AG09319 (cell line): ENCODE measurements at places on chromosomes 5 and 9.

- DNase-seq: peak; percentile 1
These were observed 61.5 kb upstream of the NUDT12 start for GRCh38 chr5:103624035-103624480.

- no peak for DNase-seq
These were observed 116.6 kb upstream of the SARDH start for GRCh38 chr9:133854765-133855164.

GRCh38 chr5:82593481-82593880 is 315.3 kb upstream of the RPS23 start:
- no peak for DNase-seq

DNA sequence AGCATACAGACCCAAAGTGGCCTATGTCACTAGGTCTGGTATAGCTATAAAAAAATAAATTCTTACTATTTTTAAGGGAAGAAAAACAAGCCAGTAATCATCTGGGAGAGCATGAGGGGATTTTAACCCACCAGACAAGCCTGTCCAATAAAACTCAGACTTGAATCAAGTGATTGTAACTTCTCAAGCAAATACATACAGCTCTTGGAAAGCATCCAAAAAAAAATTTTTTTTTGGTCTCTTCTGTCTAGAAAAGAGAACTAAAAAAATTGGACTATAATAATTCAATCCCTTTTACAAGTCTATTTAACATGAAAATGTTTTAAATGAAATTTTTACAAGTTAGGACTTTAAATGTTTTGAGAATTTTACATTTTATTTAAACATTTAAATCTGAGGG is 61.7 kb downstream of the FBXL17 start:
- no peak for DNase-seq

- DNase-seq: no peak
These were observed 805.1 kb downstream of the NR2F1-AS1 start for GRCh38 chr5:92775711-92776615.

DNA sequence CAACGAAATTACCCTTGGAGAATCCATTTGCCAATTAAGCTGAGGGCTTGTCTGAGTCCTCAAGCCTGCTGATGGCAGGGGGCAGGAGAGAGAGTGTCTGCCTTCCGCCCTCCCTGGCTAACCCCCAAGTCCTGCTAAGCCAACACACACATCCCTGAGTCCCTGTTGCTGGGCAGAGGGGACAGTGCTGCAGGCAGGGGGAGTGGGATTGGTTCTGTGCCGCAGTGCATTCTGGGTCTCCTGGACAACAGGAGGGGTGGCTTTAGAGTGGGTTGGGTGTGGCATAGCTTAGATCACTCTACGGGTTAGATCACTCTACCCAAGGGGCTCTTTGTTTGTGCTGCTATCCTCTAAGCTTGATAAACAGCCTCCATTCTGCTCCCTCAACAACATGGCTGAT is 427.7 kb downstream of the CDK5RAP2 start:
- no peak for DNase-seq

DNA sequence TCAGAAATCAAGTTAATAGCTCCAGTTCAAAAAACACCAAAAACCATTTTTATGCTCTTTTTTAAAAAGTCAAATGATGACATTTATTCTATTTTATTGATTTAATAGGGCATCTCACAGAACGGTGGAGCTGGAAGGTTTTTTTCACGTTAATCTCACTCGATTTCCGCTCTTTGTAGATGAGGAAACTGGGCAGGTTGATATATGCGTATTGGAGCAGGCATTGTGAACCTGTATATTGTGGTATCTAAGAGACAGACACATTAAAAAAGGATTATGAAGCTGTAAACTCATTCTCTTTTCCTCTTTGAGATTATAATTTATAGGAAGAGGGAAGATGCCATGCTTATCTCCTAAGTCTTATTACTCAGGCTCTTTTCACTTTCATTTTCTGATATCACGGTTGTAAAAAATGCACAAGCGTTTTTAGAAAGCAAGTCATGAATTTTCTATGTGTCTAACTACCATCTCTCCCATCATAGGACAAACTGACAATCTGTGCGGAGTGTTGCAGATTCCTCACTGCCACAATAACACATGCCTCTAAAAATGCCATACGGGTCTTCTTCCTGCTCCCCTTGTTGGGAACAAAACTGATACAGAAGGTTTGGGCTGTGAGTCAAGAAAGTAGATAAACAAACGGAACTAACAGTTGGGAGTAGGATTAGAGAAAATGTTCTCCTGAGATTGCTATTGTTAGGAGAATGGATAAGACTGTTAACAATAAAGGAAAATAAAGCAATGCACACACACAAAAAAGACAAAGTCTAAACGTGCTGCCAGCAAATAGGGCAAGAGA is 1997.7 kb downstream of the MAT2B start:
- DNase-seq: no peak

GRCh38 chr9:101860920-101861319 is 122.5 kb upstream of the GRIN3A start:
- DNase-seq: no peak

DNA sequence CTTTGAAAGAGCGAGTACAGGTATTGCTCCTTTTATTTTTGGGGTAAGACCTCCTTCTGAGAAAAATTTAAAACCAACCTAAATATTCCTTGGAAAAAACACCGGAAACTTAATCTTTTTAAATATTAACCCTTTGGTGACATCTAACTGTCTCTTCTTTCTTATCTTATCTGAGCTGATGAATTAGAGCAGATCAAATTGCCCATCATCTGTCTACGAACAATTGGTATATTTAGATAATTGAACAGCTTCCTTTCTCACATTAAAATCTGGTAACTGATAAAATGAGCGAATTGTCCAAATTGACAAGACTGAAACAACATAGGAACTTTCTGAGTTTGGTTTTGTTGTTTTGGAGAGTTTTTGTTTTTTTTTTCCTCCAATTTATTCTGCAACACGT is 2.0 kb downstream of the ISL1 start:
- DNase-seq: no peak

- DNase-seq: no peak
These were observed 333.3 kb downstream of the SEMA5A start for GRCh38 chr5:9212605-9213004.

GRCh38 chr5:142109331-142110045 is 909 bp downstream of the NDFIP1 start:
- no peak for DNase-seq

GRCh38 chr5:74289691-74290090 is 350.8 kb downstream of the ENC1 start:
- no peak for DNase-seq

- no peak for DNase-seq
These were observed 46.0 kb downstream of the CDO1 start for GRCh38 chr5:115770466-115770865.

DNA sequence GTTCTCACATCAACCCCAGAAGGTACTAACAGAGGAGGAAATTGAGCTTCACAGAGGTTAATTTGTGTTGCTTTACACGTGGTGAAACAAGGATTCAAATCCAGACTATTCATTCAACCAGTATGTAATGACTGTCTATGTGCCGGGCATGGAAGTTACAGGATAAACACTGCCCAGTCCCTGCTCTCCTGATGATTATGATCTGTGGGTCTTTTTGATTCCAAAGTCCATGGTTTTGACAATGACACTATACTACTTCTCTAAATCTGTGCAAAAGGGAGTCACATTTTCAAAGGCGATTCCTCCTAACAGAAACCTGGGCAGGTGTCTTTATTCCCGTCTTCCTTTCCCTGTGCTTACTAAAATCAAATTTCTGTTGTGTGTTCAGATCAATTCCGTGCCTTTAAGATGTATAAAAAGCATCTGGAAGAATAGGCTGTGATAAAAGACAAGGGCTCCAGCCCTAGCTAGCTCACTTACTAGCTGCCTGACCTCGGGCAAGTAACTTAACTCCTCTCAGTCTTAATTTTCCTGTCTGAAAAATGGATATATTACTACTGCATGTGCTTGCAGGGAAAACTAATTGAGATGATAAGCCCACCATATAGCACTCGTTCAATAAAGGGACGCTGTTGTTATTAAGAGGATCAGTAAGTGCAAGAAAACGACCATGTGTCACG is 970 bp upstream of the CREBRF start:
- DNase-seq: no peak

- DNase-seq: no peak
These were observed 12.5 kb upstream of the SLC1A3 start for GRCh38 chr5:36593867-36594266.

DNA sequence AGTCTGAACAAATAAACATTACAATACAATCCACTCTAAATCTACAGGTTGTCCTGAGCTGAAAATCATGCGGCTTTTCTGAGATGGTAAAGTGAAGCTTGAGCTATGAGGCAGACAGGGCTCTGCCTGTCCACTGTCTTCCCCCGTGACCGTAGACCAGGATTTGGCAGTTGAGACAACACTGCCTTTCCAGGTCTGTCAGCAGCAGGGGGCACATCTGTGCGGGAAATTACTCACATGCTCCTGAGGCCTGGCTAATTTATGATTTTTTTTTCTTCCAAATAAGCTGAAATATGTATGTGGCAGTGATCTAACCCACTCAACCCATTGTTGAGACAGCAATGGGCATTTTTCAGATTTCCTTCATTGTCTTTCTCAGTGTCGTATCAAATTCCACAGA is 307.9 kb downstream of the FBXL7 start:
- DNase-seq: no peak

DNA sequence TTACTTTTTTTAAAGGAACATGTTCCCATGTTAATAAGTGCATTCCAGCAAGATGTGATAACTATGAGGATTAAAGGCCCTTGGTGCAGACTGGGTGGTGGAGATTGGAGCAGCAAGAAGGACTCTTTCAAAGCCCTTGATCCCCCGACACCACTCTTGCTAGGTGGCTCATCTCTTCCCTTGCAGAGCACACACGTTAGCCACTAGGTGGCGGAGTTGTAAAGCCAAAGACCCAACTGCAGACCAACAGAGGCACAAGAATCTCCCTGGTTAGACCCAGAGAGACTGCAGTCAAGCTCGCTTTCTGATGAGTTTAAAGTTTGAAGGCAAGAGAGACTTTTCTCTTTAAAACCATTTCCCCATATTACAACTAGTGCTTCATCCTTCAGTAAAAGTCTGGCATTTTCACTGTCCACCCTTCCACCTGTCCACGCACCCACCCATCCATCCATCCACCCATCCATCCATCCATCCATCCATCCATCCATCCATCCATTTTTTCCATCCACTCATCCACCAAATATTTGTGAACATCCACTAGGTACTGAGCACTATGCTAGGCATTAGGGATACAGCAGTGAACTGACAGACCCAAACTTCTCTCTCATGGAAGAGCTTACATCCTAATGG is 226.9 kb downstream of the MSX2 start:
- DNase-seq: peak; percentile 44

DNA sequence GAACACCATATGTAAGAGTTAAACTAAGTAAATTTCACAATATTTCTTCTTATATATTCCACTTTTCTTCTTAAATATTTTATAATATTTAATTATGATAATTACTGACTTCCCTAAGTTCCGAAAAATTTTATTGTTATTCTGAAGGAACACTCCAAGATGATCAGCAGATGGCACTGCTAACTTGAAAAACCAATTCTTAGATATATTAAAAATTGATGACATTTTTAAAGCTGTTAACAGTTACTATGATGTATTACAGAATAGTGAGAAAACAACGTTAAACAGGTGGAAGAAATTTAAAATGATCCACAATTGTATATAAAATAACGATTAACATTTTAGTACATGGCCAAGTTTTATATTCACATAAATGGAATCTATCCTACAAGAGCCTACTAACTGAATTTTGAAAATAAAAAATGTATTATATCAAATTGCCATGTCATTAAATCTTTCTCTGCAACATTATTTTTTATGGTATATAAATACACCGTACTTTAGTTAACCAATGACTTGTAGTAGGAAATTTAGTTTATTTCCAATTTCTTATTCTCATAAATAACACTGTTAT is 30.1 kb upstream of the MUSK start:
- DNase-seq: no peak

- no peak for DNase-seq
These were observed 8.7 kb upstream of the AOPEP start for GRCh38 chr9:94717761-94718160.

GRCh38 chr5:150542933-150543445 is 35.1 kb downstream of the NDST1 start:
- DNase-seq: no peak

DNA sequence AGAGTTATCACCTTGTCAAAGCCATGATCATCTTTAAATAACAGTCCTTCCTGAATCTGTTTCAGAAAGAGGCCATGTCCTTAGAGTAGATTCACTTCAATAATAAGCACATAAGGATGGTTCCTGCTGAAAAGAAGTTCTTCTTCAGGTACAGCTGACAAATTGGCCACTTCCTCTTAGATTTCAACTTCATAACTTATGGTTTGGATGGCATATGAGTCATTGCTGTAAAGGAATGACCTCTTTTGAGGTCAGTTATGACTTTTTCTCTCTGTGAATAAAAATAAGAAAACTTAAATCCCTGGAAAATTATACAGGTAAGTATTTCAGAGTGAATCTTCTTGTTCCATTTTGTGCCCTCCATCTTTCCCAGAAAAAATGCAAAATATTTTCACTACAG is 555.3 kb upstream of the ZNF462 start:
- no peak for DNase-seq

DNA sequence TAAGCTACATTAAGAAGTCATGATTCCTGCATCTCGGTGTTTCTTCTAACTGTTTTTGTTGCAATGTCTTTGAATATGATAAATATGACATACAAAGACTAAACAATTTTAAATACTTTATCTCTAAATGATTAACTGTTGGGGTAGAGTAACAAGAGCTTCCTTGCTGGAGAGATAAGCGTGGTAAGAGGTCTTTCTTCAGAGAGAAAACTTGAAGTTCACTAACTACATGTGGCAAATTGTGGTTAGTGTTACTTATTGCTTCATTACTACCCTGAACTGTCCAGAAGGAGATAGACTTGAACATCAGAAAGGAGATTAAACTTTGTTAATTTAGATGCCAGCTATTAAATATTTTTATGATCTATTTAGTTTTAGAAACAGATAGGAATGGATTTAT is 7.0 kb upstream of the ARSB start:
- no peak for DNase-seq

DNA sequence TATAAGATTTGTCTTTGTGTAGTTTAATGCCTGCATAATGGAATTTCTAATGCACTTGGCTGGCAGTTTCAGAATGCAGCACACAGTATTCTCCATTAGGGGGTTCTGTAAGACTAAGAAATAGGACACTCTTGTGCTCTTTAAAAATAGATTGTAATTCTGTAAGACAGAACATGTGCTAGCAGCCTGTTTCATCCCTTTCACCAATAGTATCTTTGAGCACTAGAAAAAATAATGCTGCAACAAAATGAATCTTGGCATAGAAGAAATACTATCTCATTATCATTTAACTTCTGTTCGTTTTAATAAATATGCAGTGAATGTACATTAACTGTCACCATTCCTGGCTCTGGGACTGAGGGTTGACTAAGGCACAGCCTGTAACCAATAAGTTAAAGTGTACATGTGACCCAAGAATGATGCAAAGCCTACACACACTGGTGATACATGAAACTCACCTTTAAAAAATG is 23.8 kb upstream of the ZNF622 start:
- DNase-seq: peak; percentile 25

DNA sequence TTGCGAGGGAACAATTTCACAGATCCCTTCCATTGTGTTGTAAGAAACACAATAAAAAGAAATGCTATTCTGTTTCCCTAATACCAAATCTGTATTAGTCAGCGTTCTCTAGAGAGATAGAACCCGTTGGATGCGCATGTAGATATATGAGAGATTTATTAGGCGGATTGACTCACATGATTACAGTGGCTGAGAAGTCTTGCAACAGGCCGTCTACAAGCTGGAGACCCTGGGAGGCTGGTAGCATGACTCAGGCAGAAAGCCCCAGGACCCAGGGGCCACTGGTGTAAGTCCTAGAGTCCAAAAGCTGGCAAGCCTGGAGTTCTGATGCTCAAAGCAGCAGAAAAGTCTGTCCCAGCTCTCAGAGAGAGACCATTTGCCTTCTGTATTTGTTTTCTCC is 18.4 kb upstream of the IL17B start:
- DNase-seq: no peak
